PC-3 (cell line): ENCODE measurements at places on chromosomes 2 and 18. TPM values are rescaled to one million over a fixed set of nuclear protein-coding genes. Genes with fewer than 3 reads are reported as not detected.

The C2orf80 gene
- not detected in 2 replicates for total RNA-seq

DNA sequence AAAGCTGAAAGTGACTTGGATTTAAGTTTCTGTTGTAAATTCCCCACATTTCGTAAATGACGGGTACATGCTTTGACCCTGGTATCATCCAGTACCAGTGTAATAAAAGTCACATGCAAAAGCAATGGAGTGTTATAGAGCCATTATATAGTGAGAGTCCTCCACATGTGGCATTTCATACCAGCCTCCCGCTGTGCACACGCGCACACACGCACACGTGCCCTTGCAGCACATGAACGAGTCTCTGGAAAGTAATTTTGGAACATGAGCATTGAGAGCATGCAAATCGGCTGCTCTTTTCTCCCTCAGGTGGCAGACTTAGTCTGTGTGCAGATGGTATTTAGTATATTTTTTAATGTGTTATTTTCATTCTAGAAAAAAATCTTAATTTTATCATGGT is 198.1 kb downstream of the ZNF407 start:
- no peak for DNase-seq

GRCh38 chr2:187567126-187567525 is 12.9 kb upstream of the TFPI start:
- DNase-seq = no peak

GRCh38 chr2:37390777-37391176 is 46.3 kb downstream of the QPCT start:
- DNase-seq = no peak

GRCh38 chr2:223696719-223697118 is 94.6 kb upstream of the SCG2 start:
- peak; percentile 89 for DNase-seq

GRCh38 chr2:122070241-122070731 is 314.8 kb downstream of the TSN start:
- peak; percentile 22 for DNase-seq

GRCh38 chr2:238594796-238595749 is 168.3 kb downstream of the ASB1 start:
- no peak for DNase-seq

The C2orf74 gene
- total RNA-seq = 12.2 and 16.8 TPM in 2 replicates
